ENCODE measurements at places on chromosomes 13 and 19. TPM values are rescaled to one million over a fixed set of nuclear protein-coding genes. Genes with fewer than 3 reads are reported as not detected.

- no peak for DNase-seq
- H3K4me3 ChIP-seq = no peak overlapping the region
- no peaks in the 10 kb centered on the region for H3K36me3 ChIP-seq
- no peaks in the 10 kb centered on the region for H3K27me3 ChIP-seq
- H3K27ac ChIP-seq = no peak overlapping the region
Measured at GRCh38 chr13:71115301-71115700, 751.7 kb downstream of the DACH1 start.

DNA sequence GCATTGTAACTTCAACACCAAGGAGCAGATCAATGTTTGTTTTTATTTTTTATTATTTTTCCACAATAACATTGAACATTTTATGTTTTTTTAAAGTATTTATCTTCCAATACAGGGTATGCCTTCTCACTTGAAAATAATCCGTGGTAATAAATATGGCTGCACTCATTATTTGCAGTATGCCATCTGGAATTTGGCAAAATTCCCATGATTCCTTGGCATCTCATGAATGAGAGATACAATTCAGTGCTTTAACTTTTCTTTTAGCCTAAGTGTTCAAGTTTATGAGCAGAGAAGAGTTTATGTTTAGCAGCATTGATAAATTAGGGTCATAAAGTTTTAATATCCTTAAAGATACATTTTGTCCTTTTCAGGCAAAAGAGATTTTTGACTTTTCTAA lies 1109.6 kb upstream of the ATXN8OS start:
- no peak for DNase-seq
- no peaks in the 10 kb centered on the region for H3K27me3 ChIP-seq
- no peaks in the 10 kb centered on the region for H3K36me3 ChIP-seq
- H3K27ac ChIP-seq = no peak overlapping the region
- no peaks in the 10 kb centered on the region for H3K4me1 ChIP-seq

GRCh38 chr13:101205408-101205807 lies 210.9 kb downstream of the NALCN start:
- H3K36me3 ChIP-seq = no peaks in the 10 kb centered on the region
- no peak for DNase-seq
- no peaks in the 10 kb centered on the region for H3K4me1 ChIP-seq
- H3K4me3 ChIP-seq = no peak overlapping the region

DNA sequence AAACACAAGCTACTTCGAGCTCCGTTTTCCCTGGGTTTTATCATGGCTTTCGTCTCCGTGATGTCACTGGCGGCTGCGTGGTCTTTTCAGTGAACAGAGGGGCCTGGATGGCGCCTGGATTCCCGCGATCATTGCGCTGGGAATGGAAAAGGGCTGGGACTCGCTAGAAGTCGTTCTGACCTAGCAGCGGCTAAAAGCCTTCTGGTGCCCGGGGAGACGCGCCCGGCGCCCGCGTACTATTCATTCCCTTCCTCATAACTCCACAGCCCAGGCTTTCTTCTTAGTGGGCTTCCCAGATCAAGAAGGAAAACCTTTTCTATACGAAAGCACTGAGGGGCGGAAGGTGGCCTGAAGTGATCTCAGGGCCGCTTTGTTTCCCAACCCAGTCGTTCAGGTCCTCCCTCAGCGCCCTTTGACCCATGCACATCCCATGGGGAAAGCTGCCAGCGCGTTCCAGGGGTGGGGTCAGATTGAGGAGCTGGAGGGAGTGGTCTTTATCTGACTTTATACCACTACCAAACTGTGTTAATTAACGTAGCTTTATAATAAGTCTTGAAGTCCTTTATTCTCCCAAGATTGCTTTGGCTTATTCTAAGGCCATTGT lies 96.6 kb downstream of the ELF1 start:
- no peaks in the 10 kb centered on the region for H3K36me3 ChIP-seq
- peaks cover 15% of the 10 kb centered on the region for H3K4me1 ChIP-seq
- peak overlapping the region; percentile 81 for H3K4me3 ChIP-seq
- H3K27me3 ChIP-seq = no peaks in the 10 kb centered on the region
- no peak for DNase-seq

Gene METTL21C
- not detected for total RNA-seq

Gene IZUMO4
- 19.8 TPM for total RNA-seq

Gene SYNGR4
- total RNA-seq = not detected

Measured in T-helper 17 cell (primary cell).